AG09309 (cell line): ENCODE measurements at places on chromosomes 7 and 10.

DNA sequence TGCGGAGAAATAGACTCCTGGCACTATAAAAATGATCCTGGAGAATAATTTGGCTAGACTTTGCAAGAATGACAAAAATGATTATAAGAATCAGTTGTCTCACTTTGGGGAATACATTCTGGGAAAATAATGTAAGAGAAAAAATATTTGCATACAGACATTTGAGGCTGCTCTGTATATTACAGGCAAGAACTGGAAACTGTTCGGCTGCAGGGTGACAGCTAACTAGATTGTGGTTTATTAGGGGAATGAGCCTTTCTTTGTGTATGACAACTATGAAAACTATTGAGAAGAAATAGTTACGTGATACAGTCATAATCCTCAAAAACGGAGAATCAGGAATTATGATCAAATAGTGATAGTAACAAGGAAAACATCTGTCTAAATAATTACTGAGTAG is 8.6 kb downstream of the TRIM56 start:
- DNase-seq: peak; percentile 62

DNA sequence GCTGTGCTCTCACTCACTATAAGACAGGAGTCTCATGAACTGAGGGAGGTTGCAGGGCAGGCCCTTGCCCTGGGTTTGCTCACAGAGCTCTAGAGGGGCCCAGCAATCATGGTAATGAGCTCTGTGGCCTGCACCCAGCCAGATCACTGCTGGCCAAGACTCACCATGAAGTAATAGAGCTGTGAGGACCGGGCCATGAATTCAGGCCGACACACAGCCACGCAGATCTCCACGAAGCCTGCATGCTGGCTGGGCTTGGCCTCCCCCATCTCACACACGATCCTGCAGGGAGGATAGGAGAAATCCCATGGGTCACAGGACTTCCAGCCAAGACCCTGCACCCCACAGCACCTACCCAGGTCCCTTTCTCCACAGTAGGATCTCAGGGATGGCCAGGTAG is 382.4 kb downstream of the PLXNA4 start:
- DNase-seq: no peak

GRCh38 chr10:8725343-8725742 is 670.9 kb downstream of the GATA3 start:
- no peak for DNase-seq

GRCh38 chr7:30347226-30348082 is 63.1 kb downstream of the ZNRF2 start:
- no peak for DNase-seq

DNA sequence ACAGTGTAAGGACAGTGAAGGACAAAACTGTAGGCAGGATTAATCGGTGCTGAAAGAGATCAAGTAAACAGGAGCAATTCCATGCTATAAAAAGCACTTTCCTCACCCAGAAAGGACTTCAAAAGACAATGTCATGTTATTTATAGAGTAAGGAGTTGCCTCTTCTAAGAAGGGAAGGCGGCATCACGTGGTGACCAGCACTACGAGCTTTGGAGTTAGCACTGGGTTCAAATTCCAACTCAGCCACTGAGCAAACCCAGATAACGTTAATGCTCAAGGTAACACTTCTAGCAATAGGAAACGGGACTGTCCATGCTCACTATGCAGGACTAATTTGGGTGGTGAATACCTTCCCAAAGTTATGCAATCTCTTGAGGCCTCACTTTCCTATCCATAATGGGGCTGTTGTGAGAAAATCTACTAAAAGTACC is 715 bp upstream of the PANK1 start:
- DNase-seq: no peak
